ENCODE measurements at places on chromosomes 4 and X.

GRCh38 chr4:76703676-76704075 is 194.3 kb downstream of the SOWAHB start:
- no peak for DNase-seq
- no peak overlapping the region for H3K4me3 ChIP-seq
- no peaks in the 10 kb centered on the region for H3K27me3 ChIP-seq
- H3K4me1 ChIP-seq: no peaks in the 10 kb centered on the region
- no peak overlapping the region for H3K27ac ChIP-seq

GRCh38 chr4:110418641-110419040 is 57.3 kb upstream of the ENPEP start:
- H3K4me1 ChIP-seq: no peaks in the 10 kb centered on the region
- no peaks in the 10 kb centered on the region for H3K36me3 ChIP-seq
- H3K27ac ChIP-seq: no peak overlapping the region
- no peaks in the 10 kb centered on the region for H3K27me3 ChIP-seq

DNA sequence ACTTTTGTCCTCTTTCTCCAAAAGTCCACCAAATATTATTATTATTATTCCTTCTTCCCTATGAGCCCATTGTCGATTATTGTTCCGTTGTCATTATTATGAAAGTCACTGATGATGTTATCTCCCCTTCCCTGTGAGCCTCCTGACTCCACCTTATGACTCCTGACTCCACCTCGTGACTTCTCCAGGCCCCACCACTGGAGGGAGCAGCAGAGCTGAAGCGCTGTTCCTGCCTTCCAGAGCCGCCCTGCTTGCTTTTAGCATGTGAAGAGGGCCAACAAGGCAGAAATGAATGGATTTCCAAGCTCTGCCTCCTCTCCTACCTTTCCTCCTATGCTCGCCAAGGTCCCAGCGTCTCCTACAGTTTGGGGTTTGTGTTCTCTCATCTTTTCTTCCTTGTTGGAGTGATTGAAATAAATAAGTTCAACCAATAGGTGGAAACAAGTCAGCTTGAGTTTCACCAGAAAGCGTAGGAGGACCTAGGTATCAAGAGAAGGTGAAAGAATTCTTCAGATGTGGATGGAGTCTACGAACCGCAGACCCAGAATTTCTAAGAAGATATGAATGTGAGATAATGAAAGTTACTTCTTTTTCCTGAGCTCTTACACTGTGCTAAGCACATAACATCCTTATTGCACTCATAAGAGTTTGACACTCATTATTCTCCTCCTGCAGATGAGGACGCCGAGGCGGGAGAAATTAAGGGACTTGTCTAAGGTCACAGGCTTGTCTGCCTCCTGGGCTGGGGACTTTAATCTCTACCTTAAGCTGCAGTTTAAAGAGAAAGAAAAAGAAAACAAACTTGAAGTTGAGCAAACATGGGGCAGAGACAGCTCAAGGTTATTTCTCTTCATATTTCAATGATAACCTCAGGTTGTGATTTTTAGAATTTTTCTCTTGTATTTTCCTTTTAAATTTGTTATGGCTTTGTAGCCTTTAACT is 26.1 kb downstream of the IGSF1 start:
- no peaks in the 10 kb centered on the region for H3K27me3 ChIP-seq
- H3K4me1 ChIP-seq: no peaks in the 10 kb centered on the region
- H3K36me3 ChIP-seq: no peaks in the 10 kb centered on the region
- no peak overlapping the region for H3K27ac ChIP-seq
- no peak overlapping the region for H3K4me3 ChIP-seq

DNA sequence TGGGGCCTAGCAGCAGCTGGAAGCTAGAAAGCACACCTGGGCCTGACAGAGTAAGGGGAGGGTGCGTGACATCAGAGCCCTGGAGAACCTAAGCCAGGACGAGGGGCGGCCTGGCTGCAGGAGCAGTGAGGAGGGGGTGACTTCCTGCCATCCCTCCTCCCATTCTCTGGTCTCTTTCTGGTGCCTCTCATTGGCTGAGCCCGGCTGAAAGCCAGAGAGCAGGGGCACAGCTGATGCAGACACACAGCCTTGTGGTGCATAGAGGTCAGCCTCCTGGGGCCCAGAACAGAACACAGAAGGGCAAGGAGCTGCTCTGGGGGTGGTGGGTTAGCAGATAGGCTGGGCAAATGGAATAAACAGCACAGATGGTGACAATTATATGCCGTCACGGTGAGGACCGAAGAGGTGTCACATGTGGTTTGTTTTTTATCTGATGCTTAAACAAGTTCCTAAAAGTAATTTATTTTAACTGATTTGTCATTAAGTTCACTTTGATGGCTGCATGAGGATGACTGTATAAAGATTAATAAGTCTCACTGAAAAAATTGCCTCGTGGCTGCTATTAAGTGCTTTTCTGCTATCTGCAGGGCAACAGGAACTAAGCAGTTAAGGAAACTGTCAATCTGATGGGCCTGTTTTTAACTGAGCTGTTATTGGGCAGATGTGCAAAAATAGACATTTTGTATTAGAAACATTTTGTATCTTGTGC is 102.0 kb downstream of the FNIP2 start:
- no peaks in the 10 kb centered on the region for H3K27me3 ChIP-seq
- no peak overlapping the region for H3K27ac ChIP-seq
- H3K4me3 ChIP-seq: no peak overlapping the region
- H3K36me3 ChIP-seq: peaks cover 18% of the 10 kb centered on the region
- H3K4me1 ChIP-seq: peaks cover 2% of the 10 kb centered on the region
- DNase-seq: no peak

- H3K4me1 ChIP-seq: no peaks in the 10 kb centered on the region
- no peak overlapping the region for H3K27ac ChIP-seq
- H3K36me3 ChIP-seq: no peaks in the 10 kb centered on the region
- no peak overlapping the region for H3K4me3 ChIP-seq
These were observed 198.9 kb upstream of the GEMIN8 start for GRCh38 chrX:14228611-14229010.

DNA sequence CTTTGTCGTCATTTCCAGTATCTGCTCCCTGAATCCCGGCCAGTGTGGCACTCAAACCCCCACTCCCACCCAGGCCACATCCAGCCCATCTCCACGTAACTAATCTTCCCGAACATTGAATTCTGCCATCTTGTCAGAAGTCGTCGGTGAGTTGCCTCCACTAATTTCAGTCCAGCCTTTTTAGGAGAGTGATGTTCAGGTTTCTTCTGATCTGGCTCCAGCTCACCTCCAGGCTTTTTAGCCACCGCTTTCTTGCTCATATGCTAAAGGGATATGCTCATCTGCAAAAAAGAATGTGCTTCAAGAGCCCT is 1.3 kb downstream of the TMEM165 start:
- peak overlapping the region; percentile 68 for H3K4me3 ChIP-seq
- DNase-seq: no peak
- H3K4me1 ChIP-seq: peaks cover 29% of the 10 kb centered on the region
- no peak overlapping the region for H3K27ac ChIP-seq
- peaks cover 3% of the 10 kb centered on the region for H3K36me3 ChIP-seq

DNA sequence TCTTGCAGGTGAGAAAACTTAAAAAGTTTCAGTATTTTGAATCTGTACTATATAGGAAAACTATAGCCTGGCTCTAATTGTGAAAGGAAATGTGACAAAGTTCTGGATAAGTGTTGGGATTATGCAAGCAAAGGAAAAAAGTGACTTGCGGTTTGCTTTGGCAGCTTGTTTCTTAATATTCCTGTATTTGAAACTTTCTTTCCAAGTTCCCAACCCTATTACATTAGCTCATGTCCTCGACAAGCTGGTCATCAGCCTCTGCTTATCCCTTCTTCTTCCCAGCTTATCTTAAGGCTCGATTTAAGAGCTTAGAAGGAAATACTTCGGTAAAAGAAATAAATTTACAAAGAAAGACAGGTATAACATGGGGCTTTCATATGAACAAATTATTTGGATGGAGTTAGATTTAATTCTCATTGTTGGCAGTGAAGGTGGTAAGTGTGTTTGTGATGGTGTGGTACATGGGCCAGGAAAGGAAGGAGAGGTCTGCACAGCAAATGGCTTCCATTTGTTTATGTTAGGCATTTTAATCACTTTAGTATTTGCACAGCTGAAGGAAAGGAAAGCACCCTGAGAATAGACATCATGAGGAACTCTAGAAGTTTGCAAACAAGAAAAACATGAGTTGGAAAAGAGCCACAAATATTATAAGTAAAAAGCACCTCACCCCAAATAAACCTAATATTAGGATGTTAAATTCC is 5.1 kb upstream of the MYOZ2 start:
- no peaks in the 10 kb centered on the region for H3K36me3 ChIP-seq
- no peak overlapping the region for H3K27ac ChIP-seq
- H3K4me1 ChIP-seq: no peaks in the 10 kb centered on the region

- no peaks in the 10 kb centered on the region for H3K36me3 ChIP-seq
- no peak for DNase-seq
- no peaks in the 10 kb centered on the region for H3K27me3 ChIP-seq
- no peaks in the 10 kb centered on the region for H3K4me1 ChIP-seq
These were observed 60.5 kb downstream of the NHS start for GRCh38 chrX:17435476-17435875.

- no peaks in the 10 kb centered on the region for H3K27me3 ChIP-seq
- H3K4me3 ChIP-seq: no peak overlapping the region
- no peaks in the 10 kb centered on the region for H3K36me3 ChIP-seq
- H3K27ac ChIP-seq: no peak overlapping the region
These were observed 76.2 kb upstream of the S100G start for GRCh38 chrX:16573781-16574180.

DNA sequence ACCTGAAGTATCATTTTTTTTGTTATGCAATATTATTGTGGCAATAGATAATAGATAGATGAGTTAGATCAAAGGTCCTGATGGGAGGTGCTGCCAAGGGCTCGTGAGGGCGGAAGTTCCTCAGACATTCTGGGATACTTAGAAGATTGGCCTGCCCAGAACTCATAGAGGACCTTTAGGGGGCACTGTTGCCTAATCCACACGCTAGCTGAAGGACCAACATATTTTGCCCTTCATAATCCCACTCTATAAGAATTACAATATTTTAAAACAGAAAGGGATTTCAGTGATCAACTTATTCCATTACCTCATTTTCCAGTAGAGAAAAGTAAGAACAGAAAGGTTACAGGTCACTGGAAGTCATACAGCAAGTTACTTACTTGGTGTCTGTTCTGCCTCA is 22.9 kb upstream of the COX7B2 start:
- no peak overlapping the region for H3K4me3 ChIP-seq
- DNase-seq: no peak
- no peaks in the 10 kb centered on the region for H3K27me3 ChIP-seq
- no peaks in the 10 kb centered on the region for H3K4me1 ChIP-seq

- no peak overlapping the region for H3K27ac ChIP-seq
- no peaks in the 10 kb centered on the region for H3K36me3 ChIP-seq
- H3K27me3 ChIP-seq: no peaks in the 10 kb centered on the region
- no peak for DNase-seq
- H3K4me1 ChIP-seq: no peaks in the 10 kb centered on the region
These were observed 1821.7 kb downstream of the ARAP2 start for GRCh38 chr4:34422472-34423175.

DNA sequence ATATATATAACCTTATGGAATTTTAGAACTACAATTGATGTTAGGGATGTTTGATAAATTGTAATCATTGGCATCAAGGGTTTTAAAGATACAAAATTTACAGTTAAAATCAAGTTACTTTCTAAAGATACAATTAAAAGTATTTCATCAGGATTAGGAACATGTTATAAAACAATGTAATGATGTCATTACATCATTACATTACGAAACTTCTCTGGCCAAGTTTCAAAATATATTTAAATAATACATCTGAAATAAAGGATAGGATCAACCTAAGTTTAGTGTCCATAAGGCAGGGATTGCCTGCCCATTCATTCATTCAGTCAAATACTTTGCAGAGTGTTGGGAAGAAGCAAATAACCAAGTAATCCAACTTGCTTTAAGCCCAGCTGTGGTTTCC is 75.1 kb downstream of the TENM3 start:
- no peak overlapping the region for H3K27ac ChIP-seq
- no peaks in the 10 kb centered on the region for H3K36me3 ChIP-seq
- H3K4me1 ChIP-seq: no peaks in the 10 kb centered on the region
- H3K4me3 ChIP-seq: no peak overlapping the region
- no peak for DNase-seq
- no peaks in the 10 kb centered on the region for H3K27me3 ChIP-seq

GRCh38 chr4:183424109-183424744 is 20.2 kb upstream of the CDKN2AIP start:
- DNase-seq: no peak
- no peak overlapping the region for H3K4me3 ChIP-seq
- no peak overlapping the region for H3K27ac ChIP-seq
- H3K36me3 ChIP-seq: no peaks in the 10 kb centered on the region
- no peaks in the 10 kb centered on the region for H3K27me3 ChIP-seq

DNA sequence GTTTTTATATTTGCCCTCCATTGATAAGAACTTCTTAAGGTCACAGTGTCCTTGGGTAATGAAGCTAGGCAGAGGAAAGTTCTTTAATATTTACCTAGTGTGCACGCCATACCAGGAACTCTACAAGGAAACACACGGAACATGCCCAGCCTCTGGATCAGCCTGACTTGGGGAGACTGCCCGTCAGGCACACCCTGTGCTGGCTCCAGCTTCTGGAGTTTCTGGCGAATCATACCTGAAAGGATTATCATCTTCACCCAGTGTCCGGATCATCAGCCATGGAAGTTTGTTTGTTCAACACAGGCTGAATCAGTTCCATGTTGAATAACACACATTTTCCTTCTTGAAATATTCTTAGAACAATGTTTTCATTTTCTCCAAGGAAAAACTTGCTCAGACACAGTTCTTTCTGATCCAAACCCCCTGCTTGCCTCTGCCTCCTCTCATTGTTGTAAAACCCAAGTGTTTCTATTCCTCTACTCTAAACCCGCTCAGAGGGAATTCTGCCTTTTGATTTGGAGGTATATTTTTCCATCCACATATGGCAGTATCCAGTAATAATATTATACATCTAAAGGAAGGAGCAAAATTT is 176.7 kb downstream of the SHROOM3 start:
- H3K36me3 ChIP-seq: no peaks in the 10 kb centered on the region
- DNase-seq: no peak

DNA sequence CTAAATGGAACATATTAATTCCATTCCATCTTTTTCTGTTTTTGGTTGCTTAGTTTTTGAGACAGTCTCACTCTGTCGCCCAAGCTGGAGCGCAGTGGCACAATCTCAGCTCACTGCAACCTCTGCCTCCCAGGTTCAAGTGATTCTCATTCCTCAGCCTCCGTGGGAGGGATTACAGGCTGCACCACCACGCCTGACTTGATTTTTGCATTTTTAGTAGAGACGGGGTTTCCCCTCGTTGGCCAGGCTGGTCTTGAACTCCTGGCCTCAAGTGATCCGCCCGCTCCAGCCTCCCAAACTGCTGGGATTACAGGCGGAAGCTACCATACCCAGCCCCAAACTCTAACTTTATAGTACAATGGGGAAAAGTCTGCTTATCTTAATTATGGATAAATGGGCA is 11.2 kb downstream of the HNRNPD start:
- H3K27ac ChIP-seq: no peak overlapping the region
- no peak for DNase-seq
- no peak overlapping the region for H3K4me3 ChIP-seq
- H3K36me3 ChIP-seq: peaks cover 3% of the 10 kb centered on the region
- H3K4me1 ChIP-seq: peaks cover 67% of the 10 kb centered on the region

DNA sequence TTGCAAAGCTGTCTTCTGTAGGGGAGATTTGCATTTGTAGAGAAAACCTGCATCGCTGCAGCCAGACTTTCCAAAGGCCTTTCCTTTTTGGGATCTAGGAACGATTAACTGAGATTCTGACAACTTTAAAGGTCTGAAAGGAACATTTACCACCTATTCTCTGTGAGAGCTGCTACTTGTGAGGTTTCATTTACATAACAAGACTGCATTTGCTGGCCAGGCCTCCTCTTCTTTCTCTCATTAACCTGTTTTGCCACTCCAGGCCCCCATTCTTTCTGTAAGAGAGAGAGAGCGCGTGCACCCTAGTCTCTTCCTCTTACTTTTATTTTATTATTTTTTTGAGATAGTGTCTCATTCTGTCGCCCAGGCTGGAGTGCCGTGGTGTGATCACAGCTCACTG is 31.6 kb downstream of the TMEM31 start:
- no peak overlapping the region for H3K4me3 ChIP-seq
- no peaks in the 10 kb centered on the region for H3K36me3 ChIP-seq
- no peak for DNase-seq
